ENCODE measurements at places on chromosomes 1 and 21. TPM values are rescaled to one million over a fixed set of nuclear protein-coding genes. Genes with fewer than 3 reads are reported as not detected.
A peak's percentile ranks its signal among the peaks of the same experiment; 100 is the strongest.

Gene EXTL2
- total RNA-seq: 3.9 TPM

Gene CASZ1
- total RNA-seq: 6.3 TPM

Gene PRKAA2
- total RNA-seq: not detected

Gene SH2D2A
- total RNA-seq: 280 TPM

Gene PPFIA4
- 21.4 TPM for total RNA-seq

Gene MAN1C1
- total RNA-seq: 4.8 TPM

Gene PGM1
- 32.4 TPM for total RNA-seq

DNA sequence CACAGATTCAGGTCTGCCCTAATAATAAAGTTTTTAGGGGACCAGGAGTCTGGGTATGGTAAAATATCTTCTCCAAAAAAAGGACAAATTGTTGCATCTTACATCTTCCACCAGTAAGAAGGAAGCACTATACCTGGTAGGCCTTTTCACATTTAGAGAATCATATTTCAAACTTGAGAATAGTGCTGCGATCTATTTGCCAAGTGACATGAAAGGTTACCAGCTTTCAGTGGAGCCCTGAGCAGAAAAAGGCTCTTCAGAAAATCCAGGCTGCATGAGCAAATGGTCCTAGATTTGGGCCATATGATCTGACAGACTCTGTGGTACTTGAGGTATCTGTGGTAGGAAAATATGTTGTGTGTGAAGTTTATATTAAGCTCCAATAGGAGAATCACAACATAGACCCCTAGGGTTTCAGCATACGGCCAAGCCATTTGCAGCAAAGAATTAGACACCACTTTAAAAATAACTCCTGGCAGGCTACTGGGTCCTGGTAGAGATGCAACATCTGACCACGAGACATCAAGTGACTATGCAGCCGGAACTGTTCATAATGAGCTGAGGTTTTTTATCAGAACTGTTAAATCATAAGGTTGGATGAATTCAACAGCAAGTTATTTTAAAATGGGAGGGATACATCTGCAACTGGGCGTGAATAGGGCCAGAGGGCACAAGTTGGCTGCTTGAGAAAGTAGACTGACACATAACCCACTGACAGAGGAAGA, 38.6 kb upstream of the CCDC190 start:
- no peak for DNase-seq

DNA sequence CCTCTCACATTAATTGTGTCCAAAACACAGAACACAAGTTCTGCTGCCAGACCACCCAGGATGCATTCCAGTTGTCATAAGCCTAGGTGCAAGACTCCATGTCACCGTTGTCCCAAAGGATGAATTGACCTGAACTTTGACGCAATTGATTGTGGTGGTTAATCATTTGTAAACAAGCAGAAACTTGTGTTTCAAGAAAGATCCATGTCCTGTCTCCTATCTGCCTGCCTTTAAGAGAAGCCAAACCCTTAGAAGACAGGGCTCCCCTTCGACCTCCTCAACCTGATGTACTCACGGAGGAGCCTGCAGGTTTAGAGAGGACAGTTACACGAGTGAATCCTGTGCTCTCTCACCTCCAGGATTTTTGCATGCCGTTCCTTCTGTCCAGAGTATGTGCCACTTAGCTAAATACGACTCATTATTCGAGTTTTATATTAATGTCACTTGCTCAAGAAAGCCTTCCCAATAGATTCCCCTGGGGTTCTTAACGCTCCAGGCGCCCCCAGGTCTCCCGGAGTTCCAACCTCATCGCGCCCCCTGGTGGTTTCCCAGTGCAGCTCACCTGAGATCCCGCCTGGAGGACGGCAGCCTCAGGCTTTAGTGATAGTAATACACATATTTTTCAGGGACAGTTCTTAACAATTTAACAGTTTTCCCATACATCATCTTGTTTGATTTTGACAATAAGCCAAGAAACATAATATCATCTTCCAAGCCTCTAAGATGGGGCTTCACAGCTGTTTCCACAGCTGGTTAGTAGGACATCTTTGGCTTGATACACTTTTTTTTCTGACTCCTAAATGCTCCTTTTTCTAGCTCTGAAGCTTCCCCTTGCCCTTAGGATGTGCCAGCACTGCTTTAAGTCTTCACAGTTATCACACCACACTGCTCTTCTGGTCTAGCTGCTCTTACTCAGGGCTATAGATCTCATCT, 2.4 kb upstream of the C8B start:
- peak; percentile 13 for DNase-seq

Measured in activated CD4-positive, alpha-beta memory T cell treated with anti-CD3 and anti-CD28 coated beads for 36 hours (primary cell).